ENCODE measurements at places on chromosomes 1 and 21.

GRCh38 chr1:180571060-180571831 is 12.5 kb downstream of the OVAAL start:
- DNase-seq: no peak

DNA sequence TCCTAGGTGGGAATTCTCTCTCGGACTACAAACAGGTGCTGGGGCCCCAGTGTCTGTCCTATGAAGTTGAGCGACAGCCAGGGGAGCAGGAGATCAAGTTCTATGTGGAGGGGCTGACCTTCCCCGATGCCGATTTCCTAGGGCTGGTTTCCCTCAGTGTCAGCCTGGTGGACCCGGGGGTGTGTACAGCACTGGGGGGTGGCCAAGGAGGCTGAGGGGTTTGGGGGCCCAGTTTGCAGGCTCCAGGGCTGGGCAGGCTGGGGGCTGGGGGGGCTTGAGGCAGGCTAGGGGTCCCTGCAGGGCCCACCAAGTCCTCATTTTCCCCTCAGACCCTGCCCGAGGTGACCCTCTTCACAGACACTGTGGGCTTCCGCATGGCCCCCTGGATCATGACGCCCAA is 20.3 kb upstream of the PADI3 start:
- no peak for DNase-seq

GRCh38 chr1:179510038-179510437 is 65.7 kb downstream of the NPHS2 start:
- DNase-seq: no peak

GRCh38 chr1:101781201-101781831 is 215.4 kb downstream of the OLFM3 start:
- DNase-seq: no peak

All from iPS-NIHi11 (cell line).